ENCODE measurements at places on chromosomes 12 and 14.

GRCh38 chr14:56810836-56811592 lies 735 bp upstream of the OTX2 start:
- DNase-seq, result no peak

GRCh38 chr12:26327975-26328644 lies 132.7 kb downstream of the SSPN start:
- DNase-seq, result no peak

DNA sequence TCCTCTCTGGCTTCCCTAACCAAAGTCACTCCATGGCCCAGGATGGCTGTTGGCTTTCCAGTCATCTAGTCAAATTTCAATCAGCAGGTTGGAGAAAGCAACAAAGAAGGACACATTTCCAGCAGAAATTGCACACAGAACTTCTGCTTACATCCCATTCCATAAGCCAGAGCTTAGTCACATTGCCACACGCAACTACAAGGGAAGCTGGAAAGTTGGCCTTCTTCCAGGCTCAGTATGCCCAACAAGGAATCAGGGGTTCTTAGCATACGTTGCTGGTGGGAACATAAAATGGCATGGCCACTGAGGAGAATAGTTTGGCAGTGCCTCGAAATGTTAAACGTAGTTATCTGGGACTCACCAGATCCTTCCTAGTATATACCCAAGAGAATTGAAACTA lies 9.3 kb upstream of the APPL2 start:
- DNase-seq, result no peak

DNA sequence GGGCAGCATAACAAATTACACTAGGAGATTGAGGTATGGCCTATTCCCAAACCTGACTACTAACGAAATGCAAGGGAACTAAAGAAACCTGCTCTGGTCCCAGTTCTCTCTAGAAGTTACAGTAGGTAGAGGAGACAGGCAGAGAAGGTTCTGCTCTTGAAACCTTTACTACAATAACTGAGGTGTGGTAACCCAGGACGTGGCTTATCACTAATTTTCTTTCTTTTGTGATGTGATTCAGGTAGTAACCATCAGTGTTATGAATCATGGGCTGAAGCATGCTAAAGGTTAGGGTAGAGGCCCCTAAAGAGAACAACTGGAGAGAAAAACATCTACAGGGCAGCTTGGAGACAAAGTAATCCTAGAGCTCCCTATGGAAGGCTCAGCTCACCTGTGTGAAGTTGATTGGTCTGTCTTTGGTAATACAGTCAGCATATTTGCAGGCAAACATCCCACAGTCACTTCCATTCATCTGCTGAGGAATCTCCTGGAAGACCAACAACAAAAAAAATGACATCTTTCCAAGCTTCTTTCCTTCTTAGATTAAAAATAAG lies 41.8 kb upstream of the COL2A1 start:
- DNase-seq, result no peak

- no peak for DNase-seq
Measured at GRCh38 chr12:96131230-96131788, 62.9 kb upstream of the ELK3 start.

- DNase-seq, result no peak
Measured at GRCh38 chr12:131471946-131472732, 238.8 kb upstream of the SFSWAP start.

DNA sequence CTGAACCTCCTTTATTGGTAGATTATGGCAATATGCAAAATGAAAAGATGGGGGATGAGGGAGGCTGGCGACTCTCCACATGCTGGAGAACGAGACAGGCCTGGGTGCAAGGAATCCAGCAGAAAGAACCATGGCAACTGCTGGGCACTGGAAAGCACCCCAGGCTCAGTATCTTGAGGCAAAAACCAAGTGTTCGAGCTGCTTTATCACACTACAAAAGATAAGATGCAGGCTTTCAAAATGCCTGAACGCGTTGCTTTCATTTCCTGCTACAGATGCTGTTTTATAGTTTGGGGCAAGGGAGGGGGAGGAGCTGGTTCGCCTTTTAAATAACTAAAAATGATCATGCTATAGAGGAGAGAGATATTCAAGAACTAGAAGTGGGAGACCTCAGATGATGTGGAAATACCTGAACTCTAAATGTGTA lies 38.9 kb downstream of the NIN start:
- no peak for DNase-seq

DNA sequence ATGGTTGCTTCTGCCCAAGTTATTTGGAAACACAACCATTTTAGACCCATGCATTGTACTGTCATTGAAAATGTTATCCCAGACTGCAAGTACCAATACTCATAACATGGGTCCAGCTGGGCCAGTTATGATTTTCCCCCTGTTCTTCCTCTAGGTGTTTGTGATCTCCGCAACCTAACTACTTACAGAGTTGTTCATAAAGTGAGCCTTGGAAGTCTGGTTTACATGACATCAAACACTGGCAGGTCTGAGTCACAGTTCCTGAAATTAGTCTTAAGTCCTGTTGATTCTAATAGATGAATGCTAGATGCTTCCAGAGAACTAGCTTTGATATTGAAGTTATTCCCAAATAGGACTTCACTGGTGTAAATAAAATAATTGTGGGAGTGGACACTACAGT lies 487.0 kb downstream of the MED13L start:
- DNase-seq, result no peak

DNA sequence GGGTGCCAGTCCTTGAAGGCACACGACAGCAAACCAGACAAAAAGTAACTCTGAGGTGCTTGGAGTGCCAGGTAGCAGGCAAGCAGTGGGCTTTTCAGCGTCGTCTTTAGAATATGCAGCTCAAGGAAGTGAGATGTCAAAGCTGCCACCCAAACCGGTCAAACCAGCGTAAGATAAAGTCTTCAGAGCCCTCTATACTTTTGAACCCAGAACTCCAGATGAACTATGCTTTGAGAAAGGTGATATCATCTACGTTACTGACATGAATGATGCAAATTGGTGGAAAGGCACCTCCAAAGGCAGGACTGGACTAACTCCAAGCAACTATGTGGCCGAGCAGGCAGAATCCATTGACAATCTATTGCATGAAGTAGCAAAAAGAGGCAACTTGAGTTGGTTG lies 95.9 kb downstream of the TBX3 start:
- no peak for DNase-seq

DNA sequence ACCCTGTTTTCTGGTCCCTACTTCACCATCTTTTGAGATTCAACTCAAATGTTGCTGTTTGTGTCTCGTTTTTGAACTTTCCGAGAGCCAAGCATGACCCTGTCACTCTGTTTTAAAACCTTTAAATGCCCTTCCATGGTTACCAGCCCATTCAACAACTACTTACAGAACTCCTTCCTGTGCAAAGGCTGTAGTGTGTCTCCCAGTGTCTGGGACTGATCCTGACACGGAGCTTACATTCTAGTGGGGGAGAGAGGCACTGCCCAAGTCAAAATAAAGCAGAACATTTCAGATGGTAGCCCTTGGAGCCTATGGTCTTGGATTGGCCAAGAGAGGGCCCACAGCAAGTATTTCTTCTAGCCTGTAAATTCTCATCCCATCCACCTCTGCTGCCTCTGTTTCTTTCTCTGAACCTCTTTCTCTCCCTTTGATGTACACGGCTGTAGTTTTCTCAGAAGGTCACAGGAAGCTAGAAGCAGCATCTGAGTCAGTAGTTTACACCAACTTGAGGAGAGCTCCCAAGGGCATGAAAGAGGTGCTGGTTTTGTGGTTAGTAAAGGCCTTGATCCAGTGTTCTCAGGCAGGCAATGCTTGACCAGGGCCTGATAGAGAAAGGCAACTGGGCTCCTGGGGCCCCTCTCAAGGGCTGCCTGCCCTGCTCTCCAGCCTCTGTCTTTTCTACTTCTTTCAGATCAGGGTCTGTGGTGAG lies 42.3 kb upstream of the SLC24A4 start:
- no peak for DNase-seq

DNA sequence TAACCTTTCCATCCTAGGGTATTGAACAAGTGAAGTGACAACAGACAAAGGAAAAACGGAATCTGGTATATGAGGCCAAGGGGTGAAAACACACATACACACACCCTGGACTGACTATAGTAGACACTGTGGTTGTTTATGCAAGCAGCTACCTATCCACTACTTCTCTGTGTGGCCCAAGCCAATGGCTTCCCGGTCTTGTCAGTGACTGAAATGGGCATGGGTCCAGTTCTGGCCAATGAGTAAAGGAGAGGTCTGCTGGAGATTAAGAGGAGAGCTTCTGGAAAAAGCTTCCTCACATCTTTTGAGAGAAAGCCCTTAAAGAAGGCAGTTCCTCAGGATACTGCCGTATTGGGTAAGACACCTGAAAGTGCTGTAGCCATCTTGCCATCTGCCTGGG lies 19.3 kb downstream of the MBIP start:
- DNase-seq, result no peak

DNA sequence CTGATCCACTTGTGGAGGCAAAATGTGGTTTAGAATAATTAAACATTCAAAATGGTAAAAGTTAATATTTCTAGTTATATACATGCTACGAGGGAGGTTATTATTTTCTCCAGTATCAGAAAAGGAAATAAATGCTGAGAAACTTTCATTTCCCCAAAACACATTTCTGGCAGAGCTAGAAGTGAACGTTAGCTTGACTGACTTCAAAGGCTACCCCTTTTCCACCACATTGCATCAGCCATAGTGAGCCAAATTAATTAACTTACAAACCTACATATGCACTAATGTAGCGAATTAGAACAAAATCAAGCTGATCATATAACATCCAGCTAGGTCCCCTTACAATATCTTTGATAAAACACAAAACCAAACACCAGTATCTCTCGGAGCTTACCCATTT lies 49.3 kb upstream of the RERGL start:
- DNase-seq, result no peak

DNA sequence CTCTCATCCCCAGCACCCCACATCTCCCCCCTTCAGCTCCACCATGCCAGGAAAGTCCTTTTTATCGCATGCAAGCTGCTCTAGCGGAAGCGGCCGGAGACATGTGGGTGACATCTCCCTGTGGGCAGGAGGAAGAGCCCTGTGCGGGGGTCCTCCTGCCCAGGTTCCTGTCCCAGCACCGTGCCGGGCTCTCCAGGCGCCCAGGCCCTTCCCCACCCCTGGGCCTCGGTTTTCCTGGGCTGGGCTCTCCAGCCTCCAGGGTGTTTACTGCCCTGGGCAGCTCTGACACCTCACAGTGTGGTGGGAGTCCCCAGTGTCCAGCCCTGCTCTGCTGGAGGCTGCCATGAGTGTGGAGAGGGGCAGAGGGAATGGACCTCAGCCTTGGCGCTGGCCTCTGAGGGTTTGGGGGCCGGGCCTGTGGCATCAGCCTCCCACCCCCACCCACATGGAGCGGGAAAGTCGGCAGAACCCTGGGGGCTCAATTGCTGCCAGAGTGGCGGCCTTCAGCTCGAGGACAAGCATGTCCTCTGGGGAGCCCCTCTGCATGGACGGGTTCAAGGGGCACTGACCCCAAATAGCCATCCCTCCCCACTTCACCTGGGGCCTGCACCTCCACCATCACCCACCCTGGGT lies 16.9 kb downstream of the ASPG start:
- DNase-seq, result no peak

- peak; percentile 33 for DNase-seq
Measured at GRCh38 chr14:23478109-23478759, 8.7 kb downstream of the NGDN start.

DNA sequence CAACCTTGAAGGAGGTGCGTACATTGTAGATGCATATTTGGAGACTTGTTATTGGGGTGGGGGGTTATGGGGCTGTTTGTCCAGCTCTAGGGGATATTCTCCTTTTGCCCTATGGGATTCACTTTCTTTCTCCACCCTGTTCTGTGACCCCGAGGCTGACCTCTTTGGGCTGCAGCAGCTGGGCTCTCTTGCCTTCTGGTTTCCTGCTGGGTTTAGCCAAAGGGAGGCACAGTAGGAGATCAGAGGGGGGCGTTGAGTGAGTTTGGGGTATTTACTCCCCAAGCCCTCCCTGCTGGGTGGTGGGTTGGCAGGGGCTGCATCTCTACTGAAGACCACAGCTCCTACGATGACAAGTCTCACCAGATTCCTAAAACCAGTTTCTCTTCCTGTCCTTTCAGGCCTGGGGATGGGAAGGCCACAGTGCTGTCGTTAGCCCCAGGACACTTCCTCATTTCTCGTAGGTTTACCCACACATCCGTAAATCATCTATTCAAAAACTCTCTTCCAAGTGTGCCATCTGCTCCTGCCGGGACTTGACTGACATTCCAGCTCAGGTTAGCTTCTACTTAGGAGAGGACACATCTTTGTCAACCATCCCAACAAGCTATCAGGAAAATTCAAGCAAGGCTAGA lies 127.1 kb downstream of the TMEM30B start:
- no peak for DNase-seq

- no peak for DNase-seq
Measured at GRCh38 chr12:108102363-108102762, 26.7 kb upstream of the WSCD2 start.

- no peak for DNase-seq
Measured at GRCh38 chr12:5584412-5585175, 152.7 kb downstream of the NTF3 start.

GRCh38 chr12:1517007-1517406 lies 77.4 kb downstream of the FBXL14 start:
- no peak for DNase-seq

DNA sequence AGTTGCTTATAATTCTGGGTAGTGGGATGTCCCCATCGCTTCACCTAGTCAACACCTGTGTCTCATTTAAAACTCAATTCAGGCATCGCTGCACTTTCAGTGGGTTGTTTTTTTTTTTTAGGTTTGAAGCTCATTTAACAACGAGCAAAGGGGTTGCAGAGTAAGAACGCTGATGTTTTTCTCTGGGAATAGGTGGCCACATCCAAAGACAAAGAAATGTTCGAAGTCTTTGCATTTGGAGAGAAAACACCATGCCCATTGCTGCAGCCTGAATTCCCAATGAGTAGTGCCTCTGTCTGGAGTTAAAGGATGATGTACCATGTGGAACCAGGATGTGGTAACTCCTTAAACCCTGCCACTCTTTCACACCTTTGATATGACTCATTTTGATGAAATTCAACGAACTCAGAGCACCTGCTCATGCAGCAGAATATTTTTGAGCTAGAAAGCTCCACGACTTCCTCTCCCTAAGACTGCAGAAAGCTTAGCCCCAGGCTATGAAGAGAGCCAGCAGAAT lies 35.1 kb upstream of the BATF start:
- DNase-seq, result no peak

DNA sequence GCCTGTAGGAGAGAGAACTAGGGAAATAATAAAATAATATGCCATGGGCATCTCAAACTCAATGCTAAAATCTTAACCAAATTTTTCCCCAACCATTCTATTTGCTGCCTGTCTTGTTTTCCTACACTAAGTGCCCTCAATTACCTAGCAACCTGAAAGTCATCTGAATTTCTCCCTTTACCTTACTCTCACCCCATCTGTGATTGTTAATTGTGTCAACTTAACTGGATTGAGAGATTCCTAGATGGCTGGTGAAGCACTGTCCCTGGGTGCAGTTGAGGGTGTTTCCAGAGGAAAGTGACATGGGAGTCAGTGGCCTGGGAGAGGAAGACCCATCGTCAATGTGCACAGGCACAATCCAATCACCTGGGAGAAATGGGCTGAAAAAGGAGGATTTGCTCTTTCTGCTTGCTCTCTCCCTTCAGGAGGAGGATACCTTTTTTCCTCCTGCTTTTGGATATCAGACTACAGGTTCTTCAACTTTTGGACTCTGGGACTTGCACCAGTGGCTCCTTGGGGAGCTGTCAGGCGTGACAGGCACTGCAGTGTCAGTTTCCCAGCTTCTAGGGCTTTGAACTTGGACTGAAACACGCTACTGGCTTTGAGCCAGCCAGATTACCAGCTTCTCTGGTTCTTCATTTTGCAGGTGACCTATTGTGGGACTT lies 100.1 kb downstream of the PPP1R12A start:
- DNase-seq, result no peak
